Activated gamma-delta T cell treated with Interleukin-2 at 50 U/mL for 16 hours (primary cell): ENCODE measurements at places on chromosomes 1 and 21.

DNA sequence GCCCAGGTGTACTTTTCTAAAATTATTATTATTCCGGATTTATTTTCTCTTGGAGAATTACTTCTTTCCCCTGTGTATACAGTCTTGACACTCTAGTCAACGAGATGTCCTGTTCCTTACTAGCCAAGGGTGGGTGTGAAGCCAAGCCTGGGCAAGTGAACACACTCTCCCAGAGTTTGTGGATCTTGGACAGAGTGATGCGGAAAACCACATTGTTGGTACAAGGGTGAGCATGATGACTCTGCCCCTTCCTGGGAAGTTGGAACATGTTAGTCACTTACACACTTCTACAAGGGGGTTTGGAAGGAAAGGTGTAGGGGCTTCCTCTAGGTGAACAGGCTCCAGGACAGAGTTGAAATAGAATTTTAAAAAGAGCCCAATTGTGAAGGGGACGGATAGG is 20.0 kb upstream of the RD3 start:
- DNase-seq: no peak

- DNase-seq: peak; percentile 12
Observed at GRCh38 chr1:28893403-28894102, 20.8 kb upstream of the EPB41 start.

DNA sequence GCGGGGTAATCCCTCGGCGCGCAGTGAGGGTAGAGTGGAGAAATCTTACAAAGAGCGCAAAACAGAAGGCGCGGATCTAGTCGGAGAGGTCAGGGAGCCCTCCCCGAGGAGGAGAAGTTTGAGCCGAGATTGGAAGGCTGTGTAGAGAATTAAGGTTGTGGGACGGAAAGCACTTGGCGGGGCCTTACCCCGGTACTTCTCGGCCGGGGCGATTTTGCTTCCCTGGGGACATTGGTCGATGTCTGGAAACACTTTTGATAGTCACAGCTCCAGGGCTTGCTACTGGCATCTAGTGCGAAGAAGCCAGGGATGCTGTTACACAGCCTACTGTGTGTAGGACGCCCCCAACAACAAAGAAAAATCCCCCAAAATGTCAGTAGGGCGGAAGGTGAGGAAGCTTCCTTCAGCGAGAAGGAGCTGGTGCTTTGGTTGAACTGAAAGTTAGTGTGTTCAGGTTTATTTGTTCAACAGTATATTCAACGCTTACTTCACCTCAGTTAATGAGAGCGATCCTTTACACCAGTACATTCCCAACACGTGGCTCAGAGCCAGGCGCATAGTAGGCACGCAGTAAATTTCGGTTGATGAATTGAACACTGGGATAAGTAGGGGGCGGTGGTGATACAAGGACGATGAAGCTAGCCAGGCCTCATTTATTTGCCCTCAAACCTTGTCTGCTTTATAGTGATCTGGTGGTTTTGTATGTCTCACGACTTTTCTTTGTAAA is 807 bp downstream of the CEP85 start:
- no peak for DNase-seq

DNA sequence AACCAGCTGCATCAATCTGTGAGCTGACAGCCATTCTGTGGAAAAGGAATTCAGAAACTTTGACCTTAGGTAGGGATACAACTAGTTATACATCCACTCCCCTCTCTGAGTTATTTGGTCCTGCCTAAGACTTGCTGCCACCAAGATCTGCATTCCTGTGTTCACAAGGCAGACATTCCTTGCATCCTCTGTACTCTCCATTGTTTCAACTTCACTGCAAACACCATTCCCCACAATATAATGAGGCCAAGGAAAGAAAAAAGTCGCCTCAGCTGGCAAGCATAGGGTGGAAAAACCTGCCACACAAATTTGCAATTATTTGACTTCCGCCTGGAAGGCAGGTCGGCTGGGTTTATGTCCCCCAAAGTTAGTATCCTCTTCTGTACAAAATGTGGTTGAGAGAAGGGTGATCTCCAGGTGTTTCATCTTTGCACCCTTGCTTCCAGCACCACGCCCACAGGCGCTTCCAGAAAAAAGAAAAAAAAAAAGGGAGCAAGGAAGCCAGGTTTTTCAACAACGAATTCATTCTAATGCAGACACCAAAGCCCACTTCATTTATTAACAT is 676 bp upstream of the CTTNBP2NL start:
- no peak for DNase-seq

GRCh38 chr1:88876573-88877365 is 14.6 kb downstream of the GTF2B start:
- no peak for DNase-seq

DNA sequence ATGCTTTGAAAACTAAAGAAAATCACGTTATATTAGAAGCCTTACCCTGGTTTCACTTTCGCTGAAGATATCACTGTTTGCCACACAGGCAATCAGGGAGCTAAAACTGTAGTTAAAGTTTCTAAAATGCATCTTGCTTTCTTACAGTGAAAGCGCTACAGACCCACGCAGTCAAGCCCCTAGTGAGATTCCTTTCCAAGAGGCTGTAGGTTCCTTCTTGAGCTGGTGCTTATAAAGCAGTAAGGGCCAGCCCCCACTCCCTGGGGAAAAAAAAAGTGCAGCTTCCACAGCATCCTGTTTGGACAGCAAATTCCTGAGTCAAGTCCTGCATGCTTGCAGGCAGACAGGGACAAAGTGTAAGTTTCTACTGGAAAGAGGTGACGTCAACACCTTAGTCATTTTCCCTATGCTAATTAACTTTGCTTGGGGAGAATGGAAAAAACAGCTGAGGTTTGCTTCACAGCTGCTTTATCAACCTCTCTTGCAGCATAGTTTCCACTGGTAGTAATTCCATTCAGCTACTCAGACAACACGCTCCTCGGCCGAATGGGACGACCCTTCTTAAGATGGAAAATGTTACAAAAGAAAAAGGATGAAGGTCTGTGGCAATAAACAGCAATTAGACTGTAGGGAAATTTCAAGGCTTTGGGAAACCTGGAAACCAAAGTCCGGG is 14.7 kb upstream of the KCNE1 start:
- no peak for DNase-seq

DNA sequence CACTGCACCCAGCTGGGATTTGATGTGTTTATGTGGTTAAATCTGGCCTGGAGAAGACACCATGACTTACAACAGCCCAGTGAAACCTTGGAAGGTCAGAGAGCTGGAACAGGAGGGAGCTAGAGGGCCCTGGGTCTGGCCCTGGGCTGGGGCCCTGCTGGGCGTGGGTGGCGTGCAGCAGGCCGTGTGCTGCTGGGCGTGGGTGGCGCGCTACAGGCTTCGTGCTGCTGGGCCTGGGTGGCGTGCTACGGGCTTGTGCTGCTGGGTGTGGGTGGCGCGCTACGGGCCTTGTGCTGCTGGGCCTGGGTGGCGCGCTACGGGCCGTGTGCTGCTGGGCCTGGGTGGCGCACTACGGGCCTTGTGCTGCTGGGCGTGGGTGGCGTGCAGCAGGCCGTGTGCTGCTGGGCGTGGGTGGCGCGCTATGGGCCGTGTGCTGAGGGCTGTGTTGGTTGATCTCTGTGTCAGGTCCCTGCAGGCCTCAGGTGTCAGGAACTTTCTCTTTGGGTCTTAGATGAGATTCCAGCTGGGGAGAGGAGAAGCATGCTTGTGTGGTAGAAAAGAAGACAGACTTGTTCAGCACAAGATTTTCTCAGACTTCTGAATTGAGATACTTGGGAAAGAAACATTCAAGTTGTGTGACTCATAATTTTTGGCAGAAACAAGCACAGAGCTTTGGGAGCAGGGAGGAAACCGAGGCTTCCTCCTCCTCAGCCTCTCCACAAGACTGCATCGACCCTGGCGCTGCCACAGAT is 66.0 kb downstream of the COL18A1 start:
- no peak for DNase-seq

GRCh38 chr1:38991638-38992411 is 749 bp downstream of the AKIRIN1 start:
- no peak for DNase-seq

- no peak for DNase-seq
Observed at GRCh38 chr1:240936911-240937668, 325.1 kb upstream of the GREM2 start.

GRCh38 chr1:23118407-23118806 is 50.2 kb downstream of the LUZP1 start:
- no peak for DNase-seq

- DNase-seq: no peak
Observed at GRCh38 chr1:154839691-154840090, 30.4 kb downstream of the KCNN3 start.

GRCh38 chr1:181015251-181015615 is 7.4 kb downstream of the STX6 start:
- DNase-seq: no peak

- no peak for DNase-seq
Observed at GRCh38 chr1:197144570-197145325, 1.7 kb downstream of the ASPM start.

GRCh38 chr1:40663324-40664166 is 1.9 kb downstream of the RIMS3 start:
- no peak for DNase-seq

DNA sequence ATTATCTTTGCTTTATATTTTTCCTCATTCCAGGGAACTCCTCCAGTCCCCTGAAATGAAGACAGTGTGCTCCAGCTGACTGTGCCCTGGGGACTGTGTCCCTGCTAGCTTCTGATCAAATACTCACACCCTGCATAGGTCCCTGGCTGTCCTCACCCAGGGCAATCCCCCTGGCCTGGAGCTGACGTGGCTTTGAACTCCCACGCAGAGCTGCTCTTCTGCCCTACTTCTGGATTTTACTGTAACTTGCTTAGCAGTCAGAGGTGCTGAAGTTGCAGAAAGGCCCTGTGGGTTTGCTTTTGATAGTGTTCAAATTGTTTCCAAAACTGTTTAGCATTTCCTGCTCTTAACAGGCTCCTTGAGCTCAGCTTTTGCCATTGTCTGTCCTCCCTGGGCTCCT is 186.5 kb downstream of the FASLG start:
- DNase-seq: peak; percentile 11

DNA sequence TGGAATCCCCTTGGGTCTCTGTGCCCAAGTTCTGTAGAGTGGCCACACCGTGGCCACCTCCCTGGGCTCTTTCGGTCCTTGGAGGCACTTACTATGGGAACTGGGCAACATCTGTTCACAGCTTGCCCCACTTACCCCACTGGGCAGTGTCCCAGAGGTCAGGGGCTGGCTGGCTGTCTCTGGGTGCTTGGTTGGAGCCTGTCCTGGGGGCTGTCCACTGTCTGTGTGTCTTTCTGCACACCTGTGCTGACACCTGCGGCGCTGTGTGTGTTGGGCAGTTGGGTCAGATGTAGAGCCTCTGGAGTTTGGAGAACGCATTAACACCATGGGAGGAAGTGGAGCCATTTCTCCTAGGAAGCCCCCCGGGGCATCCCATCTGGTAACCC is 1.3 kb upstream of the TMEM54 start:
- no peak for DNase-seq

- DNase-seq: no peak
Observed at GRCh38 chr21:43343095-43343991, 83.6 kb downstream of the SIK1 start.

DNA sequence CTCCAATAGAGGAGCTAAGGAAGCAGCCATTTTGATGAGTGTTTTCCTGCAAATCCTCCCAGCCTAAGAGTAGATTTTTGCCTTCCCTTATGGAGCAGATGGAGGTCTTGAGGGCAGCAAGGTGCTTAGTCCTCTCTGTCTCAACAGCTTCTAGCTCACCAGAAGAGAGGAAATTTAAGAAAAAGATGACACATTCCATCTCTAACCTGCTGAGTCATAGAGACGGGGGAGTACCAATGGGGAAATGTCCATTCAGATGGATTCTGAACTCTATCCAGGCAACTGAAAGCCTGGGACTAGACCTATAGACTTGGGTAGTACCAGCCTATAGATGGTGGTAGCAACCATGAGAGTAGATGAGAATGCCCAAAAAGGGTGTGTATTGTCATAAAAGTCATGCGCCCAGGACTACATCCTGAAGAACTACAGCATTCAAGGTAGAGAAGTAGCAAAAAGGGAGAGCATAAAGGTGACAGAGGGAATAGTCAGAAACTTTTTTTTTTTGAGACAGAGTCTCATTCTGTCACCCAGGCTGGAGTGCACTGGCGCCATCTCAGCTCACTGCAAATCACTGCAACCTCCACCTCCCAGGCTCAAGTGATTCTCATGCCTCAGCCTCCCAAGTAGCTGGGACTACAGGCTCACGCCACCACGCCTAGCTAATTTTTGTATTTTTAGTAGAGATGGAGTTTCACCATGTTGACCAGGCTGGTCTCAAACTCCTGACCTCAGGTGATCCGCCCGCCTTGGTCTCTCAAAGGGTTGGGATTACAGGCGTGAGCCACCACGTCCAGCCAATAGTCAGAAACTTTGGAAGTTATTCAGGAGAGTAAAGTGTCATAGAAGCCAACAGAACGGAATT is 10.7 kb upstream of the ELOA start:
- no peak for DNase-seq

- no peak for DNase-seq
Observed at GRCh38 chr1:239874831-239875230, 216.9 kb upstream of the FMN2 start.
